Type B pancreatic cell (in vitro differentiated cells): ENCODE measurements at places on chromosomes 4 and X. TPM values are rescaled to one million over a fixed set of nuclear protein-coding genes. Genes with fewer than 3 reads are reported as not detected.

SLC2A9 gene
- 1.1 and 2.5 TPM in 2 replicates for total RNA-seq

DNA sequence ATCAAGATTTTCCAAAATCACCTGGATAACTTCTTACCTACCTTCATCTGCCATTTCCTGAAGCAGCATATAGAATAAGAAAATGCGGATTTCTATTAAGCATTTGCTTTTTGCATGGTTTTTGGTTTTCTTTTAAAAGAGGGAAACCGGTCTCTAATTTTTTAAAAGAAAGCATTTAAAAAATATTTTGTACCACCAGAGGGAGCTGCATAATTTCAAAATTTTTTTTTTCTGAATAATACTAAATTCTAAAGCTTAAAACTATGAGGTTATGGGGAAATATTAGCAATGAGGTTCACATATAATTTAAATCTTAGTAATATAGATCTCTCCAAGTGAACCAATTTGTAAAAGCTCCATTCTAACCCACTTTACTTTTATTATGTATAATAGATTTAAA is 137.7 kb upstream of the TENT5D start:
- DNase-seq: no peak
- H3K27ac ChIP-seq: no peak overlapping the region
- no peaks in the 10 kb centered on the region for H3K36me3 ChIP-seq
- H3K4me1 ChIP-seq: no peaks in the 10 kb centered on the region

- H3K27me3 ChIP-seq: peaks cover 38% of the 10 kb centered on the region
- peaks cover 14% of the 10 kb centered on the region for H3K36me3 ChIP-seq
- no peak overlapping the region for H3K27ac ChIP-seq
- H3K4me3 ChIP-seq: no peak overlapping the region
- no peak for DNase-seq
Measured at GRCh38 chr4:95388911-95389310, 159.9 kb downstream of the UNC5C start.

DNA sequence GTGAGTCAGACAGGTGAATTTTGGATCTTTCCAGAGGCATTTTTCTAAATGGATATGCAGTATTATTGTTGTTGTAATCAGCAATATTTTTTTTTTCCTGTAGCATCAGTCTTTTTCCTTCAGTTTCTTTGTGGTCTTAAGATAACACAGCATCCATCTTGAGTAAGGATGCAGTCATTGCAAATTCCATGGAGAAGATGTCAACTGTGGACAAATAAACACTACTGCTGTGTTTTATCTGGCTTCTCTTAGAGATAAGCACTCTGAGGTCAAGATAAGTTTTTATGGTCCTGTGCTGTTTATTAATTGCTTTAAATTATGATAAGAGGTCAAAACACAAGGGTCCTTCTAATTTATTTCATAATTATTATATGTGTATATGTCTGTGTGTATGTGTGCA is 1255.7 kb downstream of the ADGRL3 start:
- no peak for DNase-seq
- no peaks in the 10 kb centered on the region for H3K27me3 ChIP-seq
- no peaks in the 10 kb centered on the region for H3K36me3 ChIP-seq

DNA sequence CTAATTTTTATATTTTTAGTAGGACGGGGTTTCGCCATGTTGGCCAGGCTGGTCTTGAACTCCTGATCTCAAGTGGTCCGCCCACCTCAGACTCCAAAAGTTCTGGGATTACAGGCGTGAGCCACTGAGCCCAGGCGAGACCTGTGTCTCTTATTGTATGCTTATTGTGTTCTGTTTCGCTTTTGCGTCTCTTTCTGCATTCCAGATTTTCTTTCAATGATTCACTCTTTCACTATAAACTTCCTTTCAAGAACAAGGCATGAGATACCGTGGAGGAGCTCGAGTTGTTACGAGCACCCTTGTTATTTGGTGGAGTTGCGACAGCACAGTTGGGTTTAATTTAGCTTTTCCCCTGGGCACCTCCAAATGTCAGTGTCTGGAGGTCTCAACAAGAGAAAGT is 366.7 kb upstream of the FAT1 start:
- no peaks in the 10 kb centered on the region for H3K36me3 ChIP-seq
- H3K27me3 ChIP-seq: no peaks in the 10 kb centered on the region
- no peaks in the 10 kb centered on the region for H3K4me1 ChIP-seq
- DNase-seq: no peak

MAGEC1 gene
- total RNA-seq: not detected in 2 replicates

- no peaks in the 10 kb centered on the region for H3K36me3 ChIP-seq
- H3K4me3 ChIP-seq: no peak overlapping the region
- H3K27ac ChIP-seq: no peak overlapping the region
Measured at GRCh38 chr4:64477127-64477526, 67.9 kb upstream of the TECRL start.

DNA sequence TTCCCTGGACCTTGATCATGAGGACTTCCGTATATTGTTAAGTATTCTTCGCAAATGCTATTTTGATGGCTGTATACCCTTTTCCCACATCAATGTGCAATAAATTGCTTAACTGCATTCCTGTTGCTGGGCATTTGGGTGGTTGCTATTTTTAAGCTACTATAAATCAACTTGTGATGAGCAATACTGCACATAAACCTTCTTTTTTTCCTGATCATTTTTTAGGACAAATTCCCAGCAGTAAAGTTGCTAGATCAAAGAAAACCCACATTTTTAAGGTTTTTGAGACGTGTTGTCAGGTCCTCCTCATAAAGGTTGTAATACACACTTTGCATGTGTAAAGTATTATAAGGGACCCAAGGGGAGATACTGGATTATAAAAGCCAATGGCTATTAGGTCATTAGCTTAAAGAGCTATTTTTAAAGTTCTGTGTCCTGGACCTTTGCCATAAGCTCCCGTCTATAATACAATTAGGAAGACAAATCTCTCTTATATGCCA is 35.6 kb downstream of the LIMCH1 start:
- no peak for DNase-seq
- peaks cover 15% of the 10 kb centered on the region for H3K4me1 ChIP-seq
- H3K4me3 ChIP-seq: no peak overlapping the region
- no peak overlapping the region for H3K27ac ChIP-seq
- H3K36me3 ChIP-seq: no peaks in the 10 kb centered on the region

DNA sequence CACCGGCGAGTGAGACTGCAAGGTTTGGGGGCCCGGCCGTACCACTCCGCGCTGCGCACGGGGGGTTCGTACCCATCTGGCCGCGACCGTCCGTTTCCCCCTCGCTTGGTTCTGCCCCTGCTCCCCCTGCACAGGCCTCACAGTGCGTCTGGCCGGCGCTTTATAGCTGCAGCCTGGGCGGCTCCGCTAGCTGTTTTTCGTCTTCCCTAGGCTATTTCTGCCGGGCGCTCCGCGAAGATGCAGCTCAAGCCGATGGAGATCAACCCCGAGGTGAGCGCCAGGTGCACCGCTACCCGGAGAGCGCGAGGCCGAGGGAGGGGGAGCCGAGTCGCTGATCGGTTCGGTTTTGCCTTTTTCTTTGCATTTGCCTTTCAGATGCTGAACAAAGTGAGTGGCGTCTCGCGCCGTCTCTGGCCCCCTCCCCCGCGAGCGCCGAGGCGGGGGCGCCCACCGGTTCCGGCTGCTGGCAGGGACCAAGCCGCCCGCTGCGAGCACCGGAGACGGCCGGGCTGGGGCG is at the start of gene UCHL1:
UCHL1 (plus strand) TSS at position 189 of the 517 bp plus-strand sequence; CDS start at position 238, 49 bp downstream.
- peak; percentile 92 for DNase-seq
- H3K27me3 ChIP-seq: peaks cover 29% of the 10 kb centered on the region
- H3K4me1 ChIP-seq: peaks cover 21% of the 10 kb centered on the region
- peaks cover 13% of the 10 kb centered on the region for H3K36me3 ChIP-seq
- H3K27ac ChIP-seq: peak within 1 kb of the TSS; percentile 61

SORCS2 gene
- 13.4 and 24.0 TPM in 2 replicates for total RNA-seq

VEGFC gene
- 2.2 and 3.2 TPM in 2 replicates for total RNA-seq

DNA sequence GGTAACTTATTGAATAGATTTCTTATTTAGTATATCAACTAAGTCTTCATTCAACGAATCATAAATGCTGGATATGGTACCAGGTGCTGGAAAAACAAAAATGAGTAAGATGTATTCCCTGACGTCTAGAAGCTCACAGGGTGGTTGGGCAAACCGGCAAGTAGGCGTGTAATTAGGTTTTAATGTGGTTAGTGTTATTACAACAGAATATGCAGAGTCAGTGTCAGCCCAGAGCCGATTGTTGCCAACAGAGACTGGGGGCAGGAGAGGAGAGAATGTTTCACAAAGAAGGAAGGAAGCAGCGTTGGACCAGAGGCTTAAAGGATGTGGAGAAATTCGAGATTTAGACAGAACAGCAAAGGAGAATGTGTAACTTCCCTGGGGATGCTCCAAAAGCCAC is 111.7 kb downstream of the TENM3 start:
- no peak overlapping the region for H3K27ac ChIP-seq
- no peak overlapping the region for H3K4me3 ChIP-seq

DNA sequence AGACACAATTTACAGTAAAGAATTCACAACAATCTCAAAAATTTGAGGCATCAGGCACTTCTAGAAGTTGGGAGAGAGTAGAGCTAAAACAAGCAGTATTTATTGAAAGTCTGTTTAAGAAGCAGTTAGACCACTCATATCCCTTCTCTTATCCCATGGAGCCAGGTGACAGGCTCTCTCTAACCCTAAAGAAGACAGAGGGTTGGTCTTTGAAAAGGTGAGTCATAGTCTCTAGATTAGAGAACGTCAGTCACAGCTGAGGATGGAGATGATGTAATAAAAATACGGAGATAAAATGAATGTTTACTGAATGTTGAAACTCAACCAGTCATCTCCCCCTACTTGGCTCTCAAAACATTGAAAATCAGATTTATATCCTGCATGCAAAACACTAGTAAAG is 223.8 kb downstream of the CHIC2 start:
- DNase-seq: no peak
- no peaks in the 10 kb centered on the region for H3K36me3 ChIP-seq
- peaks cover 5% of the 10 kb centered on the region for H3K27me3 ChIP-seq
- H3K4me1 ChIP-seq: peaks cover 14% of the 10 kb centered on the region
- no peak overlapping the region for H3K27ac ChIP-seq

DIPK2B gene
- total RNA-seq: not detected in 2 replicates

GRCh38 chrX:107691024-107691448 is 62.7 kb downstream of the PRPS1 start:
- no peak overlapping the region for H3K4me3 ChIP-seq
- no peaks in the 10 kb centered on the region for H3K36me3 ChIP-seq
- no peak overlapping the region for H3K27ac ChIP-seq
- DNase-seq: no peak

DNA sequence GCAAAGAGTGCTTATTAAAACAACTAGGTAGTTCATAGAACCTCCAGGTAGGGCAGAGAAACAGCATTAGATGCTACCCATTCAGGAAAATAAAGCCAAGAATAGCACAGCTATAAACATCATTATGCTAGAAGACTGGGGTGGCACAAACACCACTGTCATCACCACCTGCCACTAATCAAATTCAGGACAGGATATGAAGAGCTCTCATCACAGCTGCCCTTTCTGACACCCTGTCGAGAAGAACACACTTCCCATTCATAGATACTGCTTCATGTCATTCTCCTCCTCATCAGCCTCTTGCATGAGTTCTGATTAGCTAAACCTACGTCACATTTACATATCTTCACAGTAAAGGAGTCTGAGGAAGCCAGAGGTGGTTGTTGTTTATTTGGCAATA is 692.3 kb upstream of the HS3ST1 start:
- no peaks in the 10 kb centered on the region for H3K27me3 ChIP-seq
- no peaks in the 10 kb centered on the region for H3K4me1 ChIP-seq
- no peak overlapping the region for H3K4me3 ChIP-seq
- H3K27ac ChIP-seq: no peak overlapping the region
- no peak for DNase-seq

DNA sequence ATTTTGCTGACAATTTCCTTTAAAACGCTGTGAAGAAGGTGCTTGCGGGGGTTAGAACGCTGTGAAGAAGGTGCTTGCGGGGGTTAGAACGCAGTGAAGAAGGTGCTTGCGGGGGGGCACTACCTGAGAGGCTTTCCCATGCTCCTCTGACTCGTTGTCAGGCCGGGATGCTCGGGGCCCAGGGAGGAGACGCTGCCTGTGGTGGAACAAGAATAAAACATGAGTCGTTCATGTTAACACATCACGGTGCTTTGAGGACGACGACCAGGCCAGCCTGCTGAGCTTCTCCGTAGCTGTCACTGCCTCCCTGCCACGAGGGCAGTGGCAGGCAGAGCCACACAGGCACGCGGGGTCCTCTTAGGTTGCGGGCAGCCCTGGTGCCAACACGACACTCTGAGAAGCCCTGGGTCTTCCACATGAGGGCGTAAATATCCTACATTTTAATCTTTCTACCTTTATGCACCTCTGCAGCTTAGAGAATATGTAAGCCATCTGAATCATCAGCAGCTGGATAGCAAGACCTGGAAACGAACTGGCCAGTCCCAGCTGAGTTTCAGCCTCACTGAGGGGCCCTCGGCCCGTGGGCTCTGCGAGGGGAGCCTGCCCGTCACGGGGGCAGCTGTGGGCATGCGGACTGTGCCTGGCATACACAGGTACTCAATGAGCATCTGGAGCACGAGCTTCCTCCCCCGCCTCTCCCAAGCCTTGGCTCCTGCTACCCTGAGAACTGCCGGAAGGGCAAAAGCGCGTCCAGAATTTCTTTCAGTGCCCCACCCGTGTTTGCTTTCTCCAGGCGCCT is 47.0 kb downstream of the FGFRL1 start:
- H3K27me3 ChIP-seq: peaks cover 48% of the 10 kb centered on the region
- DNase-seq: no peak
- H3K27ac ChIP-seq: no peak overlapping the region
- H3K36me3 ChIP-seq: no peaks in the 10 kb centered on the region
- H3K4me3 ChIP-seq: no peak overlapping the region
